ENCODE measurements at places on chromosomes 7 and 10. TPM values are rescaled to one million over a fixed set of nuclear protein-coding genes. Genes with fewer than 3 reads are reported as not detected.

Gene AKR1C2
- 0.10 TPM for total RNA-seq

Gene TFEC
- total RNA-seq, result not detected

Gene PLAC9
- total RNA-seq, result not detected

Gene BEND7
- total RNA-seq, result not detected

Gene PNLIPRP1
- not detected for total RNA-seq

Gene NANOS1
- 0.52 TPM for total RNA-seq

Gene HTR5A
- not detected for total RNA-seq

Gene FOXP2
- total RNA-seq, result not detected

Gene UCN3
- total RNA-seq, result not detected

Gene UNCX
- not detected for total RNA-seq

Gene PRPS1L1
- not detected for total RNA-seq

Data from activated naive CD4-positive, alpha-beta T cell treated with anti-CD3 and anti-CD28 coated beads for 36 hours (primary cell).